Prostate gland (tissue), 2 donors: ENCODE measurements at places on chromosomes 2 and 18. TPM values are rescaled to one million over a fixed set of nuclear protein-coding genes. Genes with fewer than 3 reads are reported as not detected.
A peak's percentile ranks its signal among the peaks of the same experiment; 100 is the strongest.

- DNase-seq = no peak
Observed at GRCh38 chr2:47165001-47165555, 10.0 kb upstream of the STPG4 start.

GRCh38 chr2:25602333-25602723 lies 71.0 kb downstream of the DTNB start:
- DNase-seq = no peak

GRCh38 chr2:198710562-198710961 lies 747.2 kb downstream of the SATB2 start:
- DNase-seq = no peak

GRCh38 chr2:74414881-74415761 lies 6.3 kb downstream of the C2orf81 start:
- DNase-seq = peak; percentile 29

- no peak for DNase-seq
Observed at GRCh38 chr2:114265261-114265660, 177.2 kb upstream of the DPP10 start.

DNA sequence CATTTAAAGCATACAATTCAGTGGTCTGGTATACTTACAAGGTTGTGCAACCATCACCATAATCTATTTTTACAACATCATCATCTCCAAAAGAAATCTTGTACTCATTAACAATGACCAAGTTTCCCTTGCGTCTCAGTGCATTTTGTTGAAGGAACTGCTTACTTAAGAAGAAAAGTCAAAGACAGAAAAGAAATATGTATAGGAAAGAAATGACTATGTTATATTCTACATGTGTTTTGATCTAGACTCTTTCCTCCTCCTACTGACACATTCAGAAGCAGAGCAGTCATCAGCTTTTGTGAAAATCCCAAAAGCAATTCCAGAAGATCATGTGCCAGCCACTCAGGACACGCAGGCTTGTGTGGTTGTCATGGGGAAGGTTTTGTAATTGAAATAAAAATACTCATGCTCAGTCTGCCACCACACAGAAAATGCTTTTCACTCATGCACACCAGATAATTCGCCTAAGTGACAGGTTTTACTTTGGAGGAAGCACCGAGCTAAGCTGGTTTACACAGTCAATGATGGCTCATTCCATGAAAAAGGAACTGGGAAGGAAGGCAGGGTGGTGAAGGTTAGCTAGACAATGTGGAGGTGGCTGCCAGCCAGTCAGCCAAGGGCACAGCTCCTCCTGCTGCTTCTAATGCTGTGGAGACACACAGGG lies 158.5 kb upstream of the REV1 start:
- no peak for DNase-seq

GRCh38 chr2:170196963-170197362 lies 19.0 kb downstream of the MYO3B start:
- DNase-seq = no peak

- no peak for DNase-seq
Observed at GRCh38 chr2:112159454-112159921, 21.3 kb downstream of the FBLN7 start.

GRCh38 chr2:25938345-25938744 lies 44.0 kb downstream of the KIF3C start:
- DNase-seq = no peak

DNA sequence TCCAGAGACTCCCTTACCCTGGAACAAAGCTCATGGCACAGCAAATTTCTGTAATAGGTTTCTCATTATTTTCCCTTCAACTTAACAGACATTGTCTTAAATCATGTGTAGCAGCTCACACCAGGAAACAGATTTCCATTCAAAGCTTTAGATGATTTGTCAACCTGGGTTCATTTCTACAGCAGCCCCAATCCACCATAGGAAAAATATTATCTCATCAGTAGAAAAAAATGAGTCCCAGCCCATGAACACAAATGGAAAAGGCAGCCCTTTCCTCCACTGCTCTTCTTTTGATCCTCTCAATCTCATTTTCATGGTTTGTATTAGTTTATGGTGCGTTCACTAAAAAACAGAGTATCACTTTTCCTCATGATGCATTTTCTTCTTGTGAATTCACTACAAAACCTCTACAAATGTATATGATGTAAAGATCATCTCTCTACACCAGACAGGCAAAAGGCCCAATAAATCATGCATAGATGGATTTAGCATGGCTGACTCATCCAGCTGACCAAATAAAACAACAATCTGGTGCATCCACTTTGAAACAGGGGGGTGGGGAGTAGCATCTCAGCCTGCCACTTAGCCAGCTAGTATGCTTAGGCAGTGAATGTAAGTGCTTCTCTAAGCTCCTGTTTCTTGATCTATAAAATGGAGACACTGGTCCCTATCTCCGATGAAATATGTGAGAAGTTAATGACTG lies 78.6 kb downstream of the SATB2 start:
- no peak for DNase-seq

The SPR gene
- 91.5 TPM for total RNA-seq
